ENCODE measurements at places on chromosomes 5 and 9.
A peak's percentile ranks its signal among the peaks of the same experiment; 100 is the strongest.

DNA sequence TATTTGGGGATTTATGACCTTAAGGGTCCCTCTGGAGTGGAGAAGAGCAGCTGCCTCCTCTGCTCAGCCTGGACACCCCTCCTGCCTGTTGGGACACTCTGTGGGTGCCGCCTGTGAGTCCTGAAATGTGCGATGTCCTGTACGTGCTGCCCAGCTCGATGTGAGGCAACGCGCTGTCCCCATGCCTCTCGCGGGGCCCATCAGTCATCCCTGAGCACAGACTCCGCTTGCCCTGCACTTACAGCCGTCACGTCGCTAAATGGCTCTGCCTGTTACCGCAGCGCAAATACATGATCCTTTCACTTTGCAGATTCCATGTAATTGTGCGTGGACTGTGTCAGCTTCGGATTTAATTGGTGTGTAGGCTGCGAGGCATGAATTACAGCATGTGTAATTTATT is 27.1 kb downstream of the IRX4 start:
- no peak for DNase-seq

DNA sequence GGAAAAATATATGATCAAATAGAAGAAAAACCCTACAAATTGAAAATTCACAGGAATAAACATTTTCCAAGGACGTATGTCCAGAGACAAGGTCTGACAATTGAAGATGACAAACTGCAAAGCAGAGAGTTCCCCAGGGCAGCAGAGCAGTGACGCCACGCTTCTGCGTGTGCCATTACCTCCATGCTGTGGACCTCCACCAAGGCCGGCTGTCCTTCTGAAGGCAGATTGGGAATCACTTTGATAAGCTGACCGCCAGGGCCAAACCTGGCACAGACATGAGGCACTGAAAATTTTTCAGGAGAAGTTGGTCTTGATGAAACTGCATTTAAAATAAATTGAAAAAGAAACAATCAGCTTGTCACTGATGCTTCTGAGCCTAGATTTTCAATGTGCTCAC is 18.6 kb downstream of the SEC16A start:
- no peak for DNase-seq

DNA sequence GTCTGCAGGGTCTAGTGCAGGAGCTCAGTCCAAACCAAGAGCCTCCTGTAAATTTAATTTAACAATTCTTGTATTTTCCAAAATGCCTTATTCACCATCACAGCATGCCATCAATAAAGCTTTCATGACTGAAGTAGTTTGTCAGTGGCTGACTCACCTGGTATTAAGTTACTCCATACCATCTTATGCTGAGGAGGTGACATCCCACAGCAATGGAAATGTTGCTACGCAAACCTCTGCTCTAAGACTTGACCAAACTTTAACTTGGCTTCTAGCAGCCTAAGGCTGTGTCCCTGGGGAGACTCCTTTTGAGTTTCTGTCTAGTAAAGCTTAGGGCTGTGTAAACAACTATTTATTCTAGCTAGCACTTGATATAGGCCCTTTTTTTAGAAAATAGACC is 1231.3 kb upstream of the CDH18 start:
- peak; percentile 17 for DNase-seq

- no peak for DNase-seq
These were observed 25.2 kb downstream of the EMB start for GRCh38 chr5:50415912-50416311.

DNA sequence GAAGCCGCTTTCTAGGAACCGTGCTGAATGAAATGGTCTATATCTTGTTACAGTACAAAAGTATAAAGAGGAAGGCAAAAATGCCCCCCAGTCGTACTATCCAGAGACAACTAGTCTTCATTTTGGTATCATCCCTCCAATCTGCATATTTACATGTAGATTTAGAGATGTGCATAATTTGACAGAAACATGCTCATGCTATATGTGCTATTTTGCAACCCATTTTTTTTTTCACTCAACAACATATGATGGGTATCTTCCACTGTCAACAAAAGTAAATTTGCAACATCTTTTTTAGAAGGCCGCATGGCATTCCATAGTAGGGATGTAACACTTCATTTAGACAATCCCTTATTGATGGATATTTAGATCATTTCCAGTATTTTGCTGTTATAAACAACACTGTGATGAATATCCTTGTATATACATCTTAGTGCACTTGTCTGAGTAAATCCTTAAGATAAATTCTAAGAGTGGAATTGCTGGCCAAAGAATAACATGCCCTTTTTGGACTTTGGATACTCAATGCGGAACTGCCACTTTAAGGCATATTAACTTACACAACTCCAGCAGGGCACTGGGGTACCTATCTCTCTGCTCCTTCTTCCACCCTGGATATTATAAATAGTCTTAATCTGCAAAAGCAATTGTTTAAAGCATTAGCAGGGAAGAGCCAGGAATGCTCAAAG is 71.1 kb upstream of the SH3PXD2B start:
- DNase-seq = no peak

DNA sequence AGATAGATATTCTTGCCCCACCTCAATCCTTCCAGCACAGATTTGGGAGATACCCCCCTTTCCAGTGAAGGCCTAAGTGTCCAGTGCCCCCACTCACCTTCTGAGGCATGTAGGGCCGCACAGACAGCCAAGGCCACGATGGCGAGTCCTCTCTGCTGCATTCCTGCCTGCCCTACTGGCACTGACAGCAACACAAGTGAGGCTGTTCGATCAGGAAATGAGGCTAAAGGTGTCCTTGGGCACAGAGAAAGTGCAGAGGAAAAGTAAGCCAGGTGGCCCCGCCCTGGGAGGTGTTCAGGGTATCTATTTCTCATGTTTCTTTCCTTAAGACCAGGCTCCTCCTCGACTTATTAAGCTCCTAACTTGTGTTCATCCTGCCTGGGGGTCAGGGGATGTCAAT is at the start of gene CCL28:
TSS of gene CCL28 (minus strand) at position 236 of the 400 bp plus-strand sequence. CDS start at position 161, 75 bp downstream.
- DNase-seq = no peak

GRCh38 chr5:125834438-125835115 is 588.6 kb upstream of the GRAMD2B start:
- DNase-seq = no peak

GRCh38 chr9:34610434-34611206 is 1.3 kb downstream of the RPP25L start:
- no peak for DNase-seq

DNA sequence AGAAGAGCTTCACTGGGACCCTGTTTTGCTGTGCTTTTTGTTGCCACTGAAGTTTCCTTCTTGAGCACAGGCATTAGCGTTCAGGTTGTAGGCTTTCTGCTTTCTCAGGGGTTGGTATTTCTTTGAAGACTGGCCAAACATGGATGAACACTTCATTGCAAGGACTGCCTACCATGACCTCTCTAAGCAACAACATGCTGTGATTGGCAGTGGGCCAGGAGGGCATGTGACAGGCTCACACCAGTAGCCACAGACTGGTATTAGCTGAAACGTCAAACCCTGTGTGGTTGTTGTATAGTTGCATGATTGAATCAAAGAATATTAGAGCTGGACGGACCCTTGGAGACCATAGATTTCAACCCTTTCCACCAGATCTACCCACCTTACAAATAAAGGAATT is 20.0 kb upstream of the MLANA start:
- no peak for DNase-seq

- DNase-seq = no peak
These were observed 216.0 kb upstream of the KLF4 start for GRCh38 chr9:107705521-107705920.

GRCh38 chr5:147348046-147348445 is 113.2 kb downstream of the STK32A start:
- peak; percentile 32 for DNase-seq

GRCh38 chr5:39947657-39948056 is 522.9 kb upstream of the DAB2 start:
- DNase-seq = no peak

DNA sequence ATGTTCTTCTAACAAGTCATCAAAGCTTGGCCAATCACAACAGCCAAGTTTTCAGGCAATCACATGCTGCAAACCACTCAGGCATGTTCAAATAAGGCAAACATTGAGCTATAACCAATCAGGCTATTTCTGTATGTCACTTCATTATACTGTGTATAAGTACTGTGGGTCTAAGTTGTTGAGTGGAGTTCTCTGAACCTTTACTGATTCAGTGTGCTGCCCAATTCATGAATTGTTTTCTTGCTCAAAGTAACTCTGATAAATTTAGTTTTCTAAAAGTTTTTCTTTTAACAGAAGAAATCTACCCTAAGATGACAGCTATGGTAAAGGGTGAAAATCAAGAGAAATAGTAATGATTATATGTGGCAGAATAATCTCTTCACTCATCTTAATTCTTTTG is 805.4 kb upstream of the NUDT12 start:
- DNase-seq = no peak

GRCh38 chr5:136724161-136724560 is 358.8 kb upstream of the TRPC7 start:
- DNase-seq = no peak

DNA sequence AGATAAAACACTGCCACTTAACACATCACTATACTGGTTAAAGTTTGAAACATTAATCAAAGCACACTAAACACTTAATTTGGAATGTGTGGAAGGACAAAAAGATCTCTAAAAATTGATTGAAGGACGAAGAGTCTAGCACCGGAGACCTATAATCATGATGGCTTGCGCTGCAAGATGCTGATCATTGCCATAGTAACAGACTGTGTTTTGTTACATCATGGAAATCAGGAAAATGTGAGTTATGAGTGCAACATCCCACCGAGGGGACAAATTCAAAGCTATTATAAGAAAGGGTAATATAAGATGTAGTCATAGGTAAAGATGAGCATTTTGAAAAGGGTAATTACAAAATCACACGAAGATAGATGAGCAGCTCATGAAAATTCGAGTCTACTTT is 278.8 kb upstream of the CTNND2 start:
- DNase-seq = no peak

Measured in adipocyte (in vitro differentiated cells).